ENCODE measurements at places on chromosomes 6 and 20. TPM values are rescaled to one million over a fixed set of nuclear protein-coding genes. Genes with fewer than 3 reads are reported as not detected.

ANKS1A gene
- total RNA-seq: 7.0 TPM

TDRD6 gene
- total RNA-seq: not detected

GINS1 gene
- total RNA-seq: 18.9 TPM

SCUBE3 gene
- not detected for total RNA-seq

ZC3H12D gene
- total RNA-seq: 12.8 TPM

LY6G6D gene
- total RNA-seq: not detected

RNF144B gene
- 2.8 TPM for total RNA-seq

HDAC2 gene
- 66.1 TPM for total RNA-seq

GJA10 gene
- total RNA-seq: not detected

ADGRF4 gene
- total RNA-seq: not detected

PACRG gene
- 0.76 TPM for total RNA-seq

PTCRA gene
- total RNA-seq: not detected

ESR1 gene
- total RNA-seq: 5.7 TPM

TCP1 gene
- 161 TPM for total RNA-seq

Data from activated naive CD4-positive, alpha-beta T cell treated with anti-CD3 and anti-CD28 coated beads, Interleukin-2, amount 10 ng/mL, durations not matched to agents 5 hours and 36 hours (primary cell).